Smooth muscle cell of the brain vasculature (primary cell): ENCODE measurements at places on chromosomes 6 and 20.

DNA sequence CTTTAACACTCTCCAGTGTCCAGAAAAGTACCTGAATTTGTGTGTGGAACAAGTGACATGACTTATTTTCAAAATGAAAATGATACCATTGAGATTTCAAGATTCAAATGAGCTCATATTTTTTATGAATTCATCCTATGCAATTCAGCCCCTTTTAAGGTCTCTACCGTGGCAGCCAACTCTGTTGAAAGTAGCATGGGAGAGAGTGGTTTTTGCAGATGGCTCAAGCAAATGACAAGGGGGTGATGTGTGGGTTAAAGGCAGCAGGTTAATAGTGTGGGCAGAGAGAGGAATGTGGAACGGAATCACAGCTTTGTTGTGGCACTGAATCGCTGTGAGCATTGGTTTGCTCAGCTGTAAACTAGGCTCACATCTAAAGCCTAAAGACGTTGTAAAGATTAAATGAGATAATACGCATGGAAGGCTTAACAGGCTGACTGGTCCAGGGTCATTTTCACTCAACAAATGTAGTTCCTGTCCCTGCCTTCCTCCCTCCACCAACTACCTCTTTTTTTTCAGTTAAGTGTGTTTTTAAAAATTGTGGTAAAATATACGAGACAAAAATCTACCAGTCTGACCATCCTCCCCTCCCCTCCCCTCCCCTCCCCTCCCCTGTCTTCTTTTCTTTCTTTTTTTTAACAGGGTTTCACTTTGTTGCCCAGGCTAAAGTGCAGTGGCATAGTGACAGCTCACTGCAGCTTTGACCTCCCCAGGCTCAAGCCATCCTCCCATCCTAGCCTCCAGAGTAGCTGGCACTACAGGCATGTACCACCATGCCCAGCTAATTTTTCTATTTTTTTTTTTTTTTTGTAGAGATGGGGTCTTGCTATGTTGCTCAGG lies 114.7 kb upstream of the ZNF217 start:
- no peak for DNase-seq

GRCh38 chr20:25484224-25484846 lies 76.9 kb downstream of the GINS1 start:
- DNase-seq = no peak

- no peak for DNase-seq
Measured at GRCh38 chr6:1131285-1132079, 180.4 kb upstream of the FOXQ1 start.

GRCh38 chr20:47351643-47352331 lies 4.7 kb downstream of the ZMYND8 start:
- no peak for DNase-seq

DNA sequence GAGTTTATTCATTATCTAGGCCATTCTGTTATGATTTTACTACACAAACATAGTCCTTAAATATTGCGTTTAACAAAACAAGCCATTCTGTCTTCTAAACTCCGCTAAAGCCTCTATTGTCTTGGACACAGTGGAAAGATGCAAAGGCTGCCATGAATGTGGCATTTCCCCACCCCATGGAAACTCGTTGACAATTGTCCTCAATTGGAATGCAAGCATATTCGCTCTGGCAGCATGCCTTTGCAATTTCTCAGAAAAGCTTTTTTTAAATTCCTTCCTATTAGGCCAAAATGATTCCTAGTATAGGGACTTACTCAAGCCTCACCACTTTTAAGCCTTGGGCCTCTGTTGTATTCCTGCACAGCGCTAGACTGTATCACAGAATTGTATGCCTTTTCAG lies 22.8 kb downstream of the OR2A4 start:
- DNase-seq = no peak

DNA sequence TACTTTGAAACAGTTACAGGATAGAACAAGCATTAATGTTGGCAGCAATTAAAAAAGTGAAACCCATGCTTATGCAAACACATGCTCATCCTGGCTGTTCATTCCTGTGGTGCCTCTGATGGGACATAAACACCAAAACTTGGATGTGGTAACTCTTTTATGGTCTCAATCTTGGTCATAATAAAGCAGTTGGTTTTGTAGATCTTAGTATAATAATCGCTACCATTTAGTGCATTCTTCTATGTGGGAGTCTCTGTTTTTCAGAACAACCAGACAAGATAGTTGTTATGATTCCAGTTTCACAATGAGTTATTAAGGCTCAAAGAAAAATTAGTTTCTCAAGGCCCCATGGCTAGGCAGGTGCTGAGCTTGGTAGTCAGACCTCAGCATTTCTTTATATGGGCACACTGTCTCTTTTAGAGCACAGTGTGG lies 184.0 kb downstream of the UTRN start:
- no peak for DNase-seq
